ENCODE measurements at places on chromosomes 2 and 18. TPM values are rescaled to one million over a fixed set of nuclear protein-coding genes. Genes with fewer than 3 reads are reported as not detected.

APOB gene
- under 0.01 TPM for total RNA-seq

KLHL30 gene
- total RNA-seq, result 1.1 TPM

GCG gene
- not detected for total RNA-seq

FMNL2 gene
- 31.9 TPM for total RNA-seq

GLI2 gene
- total RNA-seq, result 14.0 TPM

CDCA7 gene
- total RNA-seq, result 0.66 TPM

ALK gene
- not detected for total RNA-seq

IGFBP2 gene
- 35.0 TPM for total RNA-seq

IL18RAP gene
- not detected for total RNA-seq

LIMS3 gene
- 3.1 TPM for total RNA-seq

LYPD6B gene
- total RNA-seq, result 12.5 TPM

MCFD2 gene
- total RNA-seq, result 376 TPM

GRP gene
- not detected for total RNA-seq

DSG3 gene
- total RNA-seq, result under 0.01 TPM

NDC80 gene
- total RNA-seq, result 43.5 TPM

CROCC2 gene
- not detected for total RNA-seq

CCDC74B gene
- total RNA-seq, result 2.6 TPM

NOSTRIN gene
- under 0.01 TPM for total RNA-seq

LINC00305 gene
- total RNA-seq, result not detected

MYOM1 gene
- 0.22 TPM for total RNA-seq

COPS9 gene
- total RNA-seq, result 41.4 TPM

TUBA3D gene
- total RNA-seq, result not detected

SCN2A gene
- total RNA-seq, result 1.7 TPM

KCNF1 gene
- total RNA-seq, result not detected

DNER gene
- total RNA-seq, result 13.7 TPM

CPLX4 gene
- total RNA-seq, result not detected

CD8B2 gene
- not detected for total RNA-seq

SATB2 gene
- total RNA-seq, result 0.88 TPM

TCF23 gene
- total RNA-seq, result not detected

FRZB gene
- total RNA-seq, result 0.14 TPM

IHH gene
- total RNA-seq, result under 0.01 TPM

SLC38A11 gene
- total RNA-seq, result 0.57 TPM

RPL31 gene
- total RNA-seq, result 320 TPM

MSGN1 gene
- not detected for total RNA-seq

RAD51AP2 gene
- total RNA-seq, result under 0.01 TPM

CELF4 gene
- not detected for total RNA-seq

SAG gene
- total RNA-seq, result not detected

RGPD8 gene
- total RNA-seq, result 5.7 TPM

RGPD4 gene
- total RNA-seq, result not detected

C2orf78 gene
- not detected for total RNA-seq

NYAP2 gene
- total RNA-seq, result not detected

LOXHD1 gene
- total RNA-seq, result not detected

DES gene
- total RNA-seq, result 7.2 TPM

MARCHF4 gene
- total RNA-seq, result 8.7 TPM

TMEM17 gene
- total RNA-seq, result 2.6 TPM

TXNL1 gene
- 37.9 TPM for total RNA-seq

ANKRD30B gene
- 0.88 TPM for total RNA-seq

RGPD5 gene
- total RNA-seq, result 42.7 TPM

CLEC4F gene
- not detected for total RNA-seq

APCDD1 gene
- 3.9 TPM for total RNA-seq

RND3 gene
- total RNA-seq, result 269 TPM

INPP5D gene
- 0.14 TPM for total RNA-seq

GPC1 gene
- 51.9 TPM for total RNA-seq

REG3G gene
- not detected for total RNA-seq

AQP12B gene
- total RNA-seq, result not detected

BBS5 gene
- 4.8 TPM for total RNA-seq

CCDC121 gene
- 0.88 TPM for total RNA-seq
